Gastrocnemius medialis (tissue), 4 donors: ENCODE measurements at places on chromosomes 2 and 18. TPM values are rescaled to one million over a fixed set of nuclear protein-coding genes. Genes with fewer than 3 reads are reported as not detected.

The CASP10 gene
- 7.3 TPM for total RNA-seq

The POTEJ gene
- total RNA-seq, result not detected

DNA sequence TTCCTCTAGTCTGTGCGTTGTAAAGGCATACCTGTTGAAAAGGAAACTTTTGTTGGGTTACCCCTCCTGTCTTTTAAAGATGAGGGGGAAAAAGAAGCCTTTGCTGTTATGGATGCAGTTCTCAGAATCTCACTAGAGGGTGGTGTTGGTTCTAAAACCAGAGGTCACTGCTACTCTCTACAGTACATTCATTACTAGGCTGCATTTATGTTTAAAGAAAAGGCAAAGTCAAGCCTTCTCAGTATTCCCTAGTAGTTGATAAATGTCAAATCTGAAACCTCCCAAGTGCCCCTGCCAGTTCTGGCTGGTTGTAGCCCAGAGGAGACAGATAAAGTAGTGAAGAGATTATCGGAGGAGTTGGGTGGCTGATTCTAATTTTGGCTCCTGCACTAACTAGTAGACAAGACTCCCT lies 1.4 kb upstream of the PLCL1 start:
- no peak for DNase-seq

DNA sequence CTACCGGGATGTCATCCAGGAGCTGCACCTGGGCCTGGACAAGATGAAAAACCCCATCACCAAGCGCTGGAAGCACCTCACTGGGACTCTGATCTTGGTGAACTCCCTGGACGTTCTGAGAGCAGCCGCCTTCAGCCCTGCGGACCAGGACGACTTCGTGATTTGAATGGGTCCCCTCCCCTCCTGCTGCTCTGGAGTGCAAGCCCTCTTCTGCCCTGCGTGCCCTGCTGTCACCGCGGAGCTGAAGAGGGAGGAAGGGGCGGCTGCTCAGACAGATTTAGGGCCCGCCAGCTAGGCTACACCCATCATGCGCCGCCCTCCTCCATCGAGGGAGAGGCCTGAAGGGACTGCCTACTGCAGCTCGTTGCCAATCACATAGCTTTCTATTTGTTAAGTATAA lies 101.8 kb downstream of the SH3BP4 start:
- DNase-seq, result no peak

GRCh38 chr2:67208887-67209500 lies 188.1 kb upstream of the ETAA1 start:
- no peak for DNase-seq
